Breast epithelium (tissue), 4 donors: ENCODE measurements at places on chromosomes 7 and 10. TPM values are rescaled to one million over a fixed set of nuclear protein-coding genes. Genes with fewer than 3 reads are reported as not detected.

GRCh38 chr7:1981201-1981877 lies 251.4 kb downstream of the MAD1L1 start:
- no peak for DNase-seq

- no peak for DNase-seq
Measured at GRCh38 chr10:27620430-27621397, 116.6 kb downstream of the RAB18 start.

DNA sequence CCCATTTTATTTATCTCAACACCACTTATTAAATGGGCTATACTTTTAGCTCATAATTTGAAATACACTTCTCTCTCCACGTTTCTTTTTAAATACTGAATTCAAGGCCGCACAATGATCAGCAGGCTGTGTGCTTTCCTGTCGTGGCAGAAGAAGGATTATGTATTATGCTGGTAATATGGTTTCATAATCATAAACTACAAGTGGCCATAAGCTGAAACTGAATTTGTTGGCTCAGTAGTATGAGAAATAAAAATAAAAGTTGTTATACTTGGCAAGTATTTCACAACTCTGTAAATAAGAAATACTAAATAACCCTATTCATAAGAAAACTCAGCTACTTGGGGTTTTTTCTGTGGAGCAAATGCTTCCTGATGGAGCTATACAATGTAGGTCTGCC lies 313.6 kb downstream of the DOCK4 start:
- DNase-seq, result no peak

The RSPH10B2 gene
- 0.44 TPM for total RNA-seq

GRCh38 chr7:92044940-92045339 lies 89.3 kb downstream of the CYP51A1 start:
- no peak for DNase-seq

DNA sequence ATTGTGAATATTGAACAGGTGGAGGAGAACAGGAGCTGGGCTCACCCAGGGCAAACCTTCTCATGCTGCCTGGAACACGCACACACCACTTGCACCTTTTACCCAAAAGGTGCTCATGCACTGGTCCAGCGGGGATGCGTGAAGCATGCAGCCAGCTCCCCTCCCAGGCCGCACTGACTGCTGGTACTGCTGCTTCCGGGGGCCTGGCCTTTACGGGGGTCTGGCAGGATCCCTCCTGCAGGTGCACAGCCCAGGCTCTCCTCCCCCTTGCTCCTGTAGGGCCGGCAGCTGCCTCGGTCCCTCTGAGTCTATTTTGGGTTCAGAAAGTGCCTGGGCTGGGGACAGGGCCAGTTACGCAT lies 221.7 kb downstream of the DNAJB6 start:
- DNase-seq, result no peak

The NPY gene
- not detected for total RNA-seq

GRCh38 chr10:30207485-30208052 lies 141.5 kb downstream of the MTPAP start:
- DNase-seq, result no peak

The PILRB gene
- total RNA-seq, result 75.4 TPM

The TRPV5 gene
- 1.3 TPM for total RNA-seq

- DNase-seq, result no peak
Measured at GRCh38 chr10:30833628-30833970, 198.1 kb downstream of the ZNF438 start.

The INA gene
- total RNA-seq, result not detected

The WIPF3 gene
- 3.2 TPM for total RNA-seq

GRCh38 chr7:22445140-22445743 lies 54.7 kb downstream of the STEAP1B start:
- peak; percentile 60 for DNase-seq

The NXPH1 gene
- 0.29 TPM for total RNA-seq

DNA sequence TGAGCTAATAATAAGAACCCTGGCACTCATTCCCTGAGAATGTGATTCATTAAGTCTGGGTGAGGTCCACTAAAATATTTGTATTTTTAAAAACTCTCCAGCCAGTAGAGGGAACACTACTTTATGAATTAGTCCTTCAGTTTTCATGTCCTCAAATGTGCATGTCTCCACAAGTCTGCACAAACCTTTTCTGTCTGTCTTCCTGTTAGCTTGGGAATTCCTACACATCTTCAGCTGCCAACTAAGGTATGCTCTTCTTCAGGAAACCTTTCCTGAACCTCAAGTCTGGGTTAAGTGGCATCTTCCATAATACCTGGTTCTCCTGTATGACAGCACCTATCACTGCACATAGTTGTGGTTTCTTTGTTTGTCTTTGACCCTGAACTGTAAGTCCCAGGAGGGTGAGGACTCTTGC lies 119.6 kb upstream of the MKX start:
- no peak for DNase-seq

The NPY4R2 gene
- not detected for total RNA-seq

DNA sequence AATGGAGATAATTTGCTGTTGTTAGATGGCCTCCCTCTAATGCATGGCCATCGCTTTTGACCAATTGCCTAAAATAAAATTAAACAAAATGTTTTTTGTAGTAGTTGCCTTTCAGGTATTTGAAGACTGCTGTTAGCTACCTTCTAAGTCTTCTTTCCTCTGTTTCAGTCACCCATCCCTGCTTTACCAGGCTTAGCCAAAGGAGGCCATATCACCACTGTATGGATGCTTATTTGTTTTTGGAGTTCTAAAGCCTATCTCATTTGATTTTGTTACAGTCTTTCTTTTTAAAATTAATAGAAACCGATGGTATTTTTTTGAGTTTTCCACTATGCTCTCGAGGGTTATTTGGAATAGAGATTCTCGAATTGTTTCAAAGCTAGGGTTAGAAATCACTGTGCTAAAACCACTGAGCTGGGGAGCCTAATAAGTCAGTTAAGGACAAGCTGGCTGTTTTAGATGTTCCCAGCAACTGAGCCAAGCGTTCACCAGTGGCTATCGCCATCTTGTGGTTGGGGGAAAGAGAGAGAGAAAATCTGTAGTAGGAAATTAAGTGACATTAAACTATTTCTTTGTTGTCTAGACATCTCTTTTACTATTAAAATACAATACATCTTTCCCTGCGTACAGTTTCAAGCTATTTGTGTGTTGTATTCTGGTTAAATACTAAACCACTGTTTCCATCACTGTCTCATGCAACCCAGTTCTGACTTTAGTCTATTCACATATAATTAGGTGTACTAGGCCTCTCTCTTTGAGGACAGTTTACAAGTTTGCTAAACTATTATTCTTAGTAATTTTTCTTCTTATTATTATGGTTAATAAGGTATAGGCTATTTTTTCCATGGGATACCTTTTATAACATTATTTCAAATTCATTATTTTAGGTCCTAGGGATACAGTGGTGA lies 52.2 kb downstream of the GPR158 start:
- DNase-seq, result no peak

DNA sequence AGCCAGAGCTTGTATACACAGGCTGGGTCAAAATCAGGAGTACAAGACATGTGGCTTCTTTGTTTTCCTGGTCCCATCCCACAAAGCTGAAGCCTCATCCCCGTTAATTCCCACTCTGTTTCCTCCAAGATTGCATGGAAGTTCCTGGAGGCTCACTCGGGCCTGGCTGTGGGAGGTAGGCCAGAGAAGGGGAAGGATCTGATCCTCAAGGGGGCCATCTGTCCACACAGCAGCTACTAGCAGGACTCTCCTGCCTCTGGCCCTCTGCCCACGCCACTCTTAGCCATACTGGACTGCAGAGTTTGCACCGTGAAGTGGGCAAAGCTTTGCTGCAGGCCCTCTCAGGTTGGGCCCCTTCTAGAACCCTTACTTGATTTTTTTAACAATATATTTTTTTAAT lies 160.6 kb downstream of the FGFR2 start:
- no peak for DNase-seq

The DNAJC12 gene
- 49.8 TPM for total RNA-seq

DNA sequence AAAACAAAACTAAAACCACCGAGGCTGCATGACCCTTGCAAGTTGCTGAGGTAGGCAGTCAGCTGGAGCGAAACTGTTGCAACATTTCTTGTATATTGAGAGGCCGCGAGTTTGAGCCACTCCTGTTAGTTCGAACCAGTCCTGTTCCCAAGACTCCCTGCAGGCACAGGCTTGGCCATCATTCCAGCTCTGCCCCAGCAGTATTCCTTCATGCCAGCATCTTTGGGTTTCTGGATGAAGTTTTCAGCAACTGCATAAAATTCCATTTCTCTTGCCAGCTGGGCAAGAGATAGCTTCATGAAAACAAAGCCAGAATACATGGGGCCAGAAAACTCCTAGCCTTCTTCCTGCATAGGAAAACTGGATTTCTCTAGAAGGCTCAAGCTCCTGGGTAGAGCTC lies 207.6 kb downstream of the FRMD4A start:
- no peak for DNase-seq

- no peak for DNase-seq
Measured at GRCh38 chr10:75250934-75251333, 15.2 kb upstream of the COMTD1 start.

DNA sequence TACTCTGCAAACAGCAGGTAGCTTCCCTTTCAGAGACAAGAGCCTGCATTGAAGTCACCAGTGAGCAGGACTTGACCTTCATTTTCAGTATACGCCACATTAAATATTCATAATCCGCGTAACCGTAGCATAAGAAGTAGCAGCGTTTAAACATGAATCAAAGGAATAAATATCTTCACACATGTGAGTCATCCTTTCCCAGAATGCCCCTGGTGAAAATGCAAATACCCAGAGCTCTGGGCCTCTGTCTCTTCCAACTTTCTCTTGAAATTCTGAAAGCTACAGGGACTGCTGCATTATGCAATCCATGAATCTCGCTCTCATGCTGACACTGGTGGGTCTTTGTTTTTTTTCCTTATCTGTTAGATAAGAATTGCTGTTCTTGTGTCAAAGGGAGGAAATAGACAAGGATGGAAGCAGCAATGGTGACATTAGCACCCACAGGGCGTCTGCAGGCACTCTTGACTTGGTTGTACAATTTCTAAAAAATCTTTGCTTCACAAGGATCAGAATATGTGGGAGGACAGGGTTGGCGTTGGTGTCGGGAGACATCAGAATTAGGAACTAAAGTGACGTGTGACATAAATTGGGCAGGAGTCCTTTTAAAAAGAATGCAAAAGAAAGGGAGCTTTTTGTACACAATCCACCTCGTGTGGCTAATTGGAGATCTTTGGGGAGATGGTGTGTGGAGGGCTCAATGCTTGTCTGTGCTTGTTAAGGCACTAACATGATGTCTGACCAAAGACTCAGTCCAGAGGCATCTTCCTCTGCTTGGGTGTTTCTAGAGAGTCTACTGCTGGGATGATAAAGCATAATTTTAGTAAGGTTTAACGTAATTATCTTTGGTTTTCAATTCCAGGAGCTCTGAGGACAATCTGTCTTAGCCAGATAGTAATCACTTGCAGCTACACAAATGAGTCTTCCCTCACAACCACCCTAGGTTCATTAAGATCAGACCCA lies 390.3 kb downstream of the KCNMA1 start:
- DNase-seq, result no peak
